ENCODE measurements at places on chromosomes 1 and 21.

- DNase-seq, result no peak
Observed at GRCh38 chr1:32232558-32233304, 10.5 kb downstream of the EIF3I start.

- DNase-seq, result no peak
Observed at GRCh38 chr21:33690874-33691273, 48.6 kb downstream of the ITSN1 start.

DNA sequence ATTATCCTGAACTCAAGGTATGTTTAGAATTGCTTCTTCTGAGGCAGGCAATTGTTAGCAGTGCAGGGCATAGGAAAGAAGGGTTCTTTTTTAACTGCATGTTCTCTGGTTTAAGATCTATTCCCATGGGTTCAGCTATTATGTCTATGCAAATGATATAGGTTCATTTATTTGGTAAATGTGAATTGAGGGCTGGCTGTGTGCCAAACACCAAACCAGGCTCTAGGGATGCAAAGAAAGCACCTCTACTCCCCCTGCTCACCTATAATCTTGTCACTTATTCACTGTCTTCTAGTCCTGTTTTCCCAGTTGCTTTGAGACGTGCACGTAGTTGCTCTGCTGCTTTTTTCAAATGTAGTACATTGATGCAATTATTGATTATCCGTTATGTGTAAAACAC, 691 bp upstream of the KIFAP3 start:
- DNase-seq, result no peak

GRCh38 chr1:90605070-90605469, 112.0 kb downstream of the BARHL2 start:
- no peak for DNase-seq

DNA sequence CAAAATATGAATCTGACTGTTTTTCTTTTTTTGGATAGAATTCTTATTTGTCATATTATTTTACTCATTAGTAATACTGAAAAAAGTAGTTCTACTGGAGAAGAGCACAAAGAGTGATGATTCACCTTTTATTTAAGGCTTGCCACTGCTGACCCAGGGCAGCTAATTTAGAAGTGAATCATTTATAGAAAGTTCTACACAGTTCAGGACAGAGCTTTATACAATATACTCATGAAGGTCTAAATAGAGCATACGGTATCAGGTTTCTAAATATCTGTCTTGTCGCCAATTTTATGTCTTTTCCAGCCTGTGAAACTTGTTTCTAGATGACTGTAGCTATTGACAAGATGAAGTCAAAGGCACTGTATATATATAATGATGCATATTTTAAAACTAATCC, 25.0 kb downstream of the GIPC2 start:
- no peak for DNase-seq

- DNase-seq, result no peak
Observed at GRCh38 chr1:178382372-178382771, 114.4 kb downstream of the CLEC20A start.

GRCh38 chr21:44653656-44654575, 543 bp downstream of the KRTAP12-4 start:
- DNase-seq, result no peak

DNA sequence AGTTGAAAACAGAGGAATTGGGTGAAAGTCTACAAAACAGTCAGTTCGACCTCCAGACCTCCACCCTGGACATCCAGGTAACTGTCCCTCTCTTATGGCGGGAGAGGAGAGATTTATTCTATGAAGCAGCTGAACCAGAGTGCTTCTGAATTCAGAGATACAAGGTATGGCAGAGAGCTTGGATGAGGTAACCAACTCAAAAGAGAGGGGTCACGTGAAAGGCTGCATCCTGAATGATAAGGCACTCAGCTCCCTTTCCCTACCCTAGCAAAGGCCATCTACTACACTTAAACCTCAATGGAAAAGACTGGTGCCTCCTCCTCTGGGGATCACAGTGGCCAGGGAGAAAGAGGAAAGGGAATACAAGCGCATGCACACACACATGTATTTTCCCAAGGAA, 88.4 kb upstream of the KCNA3 start:
- DNase-seq, result no peak

DNA sequence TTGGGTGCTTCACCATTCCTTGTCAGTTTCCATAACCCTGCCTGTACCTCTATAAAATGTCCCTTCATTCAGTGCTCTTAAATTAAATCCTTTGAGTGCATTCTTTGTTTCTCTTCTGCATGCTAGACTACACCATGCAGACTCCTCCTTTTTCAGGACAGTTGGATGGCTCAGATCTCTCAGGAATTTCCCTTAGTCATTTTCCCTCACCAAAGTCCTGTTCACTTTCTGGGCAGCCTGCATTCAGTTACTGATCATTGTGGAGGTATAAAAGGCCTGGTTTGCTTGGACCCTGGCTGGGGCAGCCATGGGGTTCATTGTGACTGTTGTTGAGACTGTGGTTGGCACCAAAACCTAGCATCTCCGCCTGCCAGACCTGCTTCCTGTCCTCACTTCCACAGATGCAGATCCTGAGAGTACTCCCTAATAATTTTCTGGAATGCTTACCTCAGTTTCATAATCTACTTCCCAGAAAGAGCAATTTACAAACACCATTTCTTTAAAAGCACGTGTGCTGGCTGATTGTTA, 88.4 kb downstream of the PDE4B start:
- no peak for DNase-seq

DNA sequence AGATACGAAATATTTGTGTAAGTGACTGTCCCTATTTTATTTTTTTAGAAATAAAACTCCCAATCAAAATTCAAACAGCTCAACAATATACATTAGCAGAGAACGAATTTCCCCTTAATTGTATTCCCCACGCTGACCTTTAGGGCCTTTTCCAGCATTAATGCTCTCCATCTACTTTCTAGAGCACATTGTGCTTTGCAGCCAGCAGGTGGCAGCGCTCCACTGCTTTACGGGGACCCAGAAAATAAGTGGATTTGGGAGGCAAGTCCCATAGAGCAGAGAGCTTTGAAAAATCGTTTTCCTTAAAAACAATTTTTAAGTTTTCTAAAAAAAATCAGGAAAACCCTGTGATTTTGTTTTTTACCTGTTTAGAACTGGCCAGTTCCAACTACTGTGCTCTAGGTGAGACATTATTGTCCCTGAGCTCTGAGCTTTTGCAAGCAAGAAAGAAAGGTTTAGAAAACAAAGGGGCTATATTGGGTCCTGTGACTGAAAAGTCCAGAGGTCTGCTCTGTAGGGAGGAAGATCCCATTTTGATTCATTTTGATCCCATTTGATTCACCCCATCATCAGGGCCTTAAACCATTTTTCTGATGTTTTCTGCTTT, 144.4 kb upstream of the ZNF644 start:
- peak; percentile 71 for DNase-seq

GRCh38 chr1:31523769-31524168, 52.5 kb upstream of the TINAGL1 start:
- DNase-seq, result no peak

- no peak for DNase-seq
Observed at GRCh38 chr1:237901299-237901934, 10.7 kb upstream of the ZP4 start.

GRCh38 chr1:159228554-159228953, 23.9 kb downstream of the ACKR1 start:
- DNase-seq, result no peak

DNA sequence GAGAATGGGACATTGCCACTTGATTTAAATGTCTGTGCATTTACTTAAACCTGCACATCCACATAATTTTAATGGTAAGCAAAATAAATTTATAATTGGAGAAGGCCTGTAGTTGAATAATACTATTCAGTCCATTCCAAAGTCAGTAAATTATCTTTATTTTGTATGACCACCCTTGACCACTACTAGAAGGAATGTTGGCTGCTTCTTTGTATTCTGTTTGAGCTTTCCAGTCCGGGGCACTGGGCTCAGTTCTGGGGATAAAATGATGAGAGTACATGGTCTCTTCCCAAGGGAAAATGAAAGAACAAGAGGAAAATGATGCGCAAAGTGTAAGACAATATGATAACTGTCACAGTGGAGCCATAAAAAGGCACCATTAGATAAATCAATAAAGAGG, 98.9 kb downstream of the CRB1 start:
- DNase-seq, result no peak

DNA sequence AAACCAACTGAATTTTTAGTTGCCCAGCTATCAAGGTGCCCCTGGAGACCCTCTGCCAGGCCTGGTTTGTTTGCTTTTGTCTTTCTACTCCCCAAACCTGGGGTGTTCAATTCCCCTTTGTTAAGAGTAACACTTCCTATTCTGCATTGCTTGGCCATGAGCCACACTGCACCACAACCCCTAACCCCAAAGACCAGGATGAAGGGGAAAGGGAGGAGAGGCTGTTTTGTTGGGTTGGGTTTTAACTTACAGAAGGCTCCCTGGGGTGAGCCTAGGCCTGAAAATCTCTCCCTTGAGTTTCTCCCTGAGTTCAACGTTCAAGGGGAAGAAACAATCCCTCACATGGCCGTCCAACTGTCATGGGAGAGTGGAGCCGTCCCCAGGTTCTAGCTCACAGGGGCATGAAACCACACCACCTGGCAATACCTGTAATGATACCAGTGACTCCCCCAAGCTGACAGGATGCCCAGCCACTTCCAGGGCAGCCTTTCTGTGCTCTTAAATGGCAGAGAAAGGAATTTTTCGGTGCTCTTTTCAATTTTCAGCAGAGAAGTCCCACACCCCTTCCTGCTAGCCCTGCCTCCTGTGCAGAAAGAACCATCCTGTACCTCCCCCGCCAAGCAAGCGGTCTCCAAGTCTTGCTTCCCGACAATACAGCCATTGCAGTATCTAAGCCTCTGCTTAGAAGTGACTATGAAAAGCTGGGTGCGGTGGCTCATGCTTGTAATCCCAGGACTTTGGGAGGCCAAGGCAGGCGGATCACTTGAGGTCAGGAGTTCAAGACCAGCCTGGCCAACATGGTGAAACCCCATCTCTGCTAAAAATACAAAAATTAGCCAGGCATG, 14.9 kb downstream of the SLC45A3 start:
- DNase-seq, result no peak
